Activated CD8-positive, alpha-beta T cell treated with anti-CD3 and anti-CD28 coated beads for 36 hours (primary cell): ENCODE measurements at places on chromosomes 11 and 22. TPM values are rescaled to one million over a fixed set of nuclear protein-coding genes. Genes with fewer than 3 reads are reported as not detected.
A peak's percentile ranks its signal among the peaks of the same experiment; 100 is the strongest.

GRCh38 chr11:26332572-26332915 is 614 bp downstream of the ANO3 start:
- DNase-seq = no peak

DNA sequence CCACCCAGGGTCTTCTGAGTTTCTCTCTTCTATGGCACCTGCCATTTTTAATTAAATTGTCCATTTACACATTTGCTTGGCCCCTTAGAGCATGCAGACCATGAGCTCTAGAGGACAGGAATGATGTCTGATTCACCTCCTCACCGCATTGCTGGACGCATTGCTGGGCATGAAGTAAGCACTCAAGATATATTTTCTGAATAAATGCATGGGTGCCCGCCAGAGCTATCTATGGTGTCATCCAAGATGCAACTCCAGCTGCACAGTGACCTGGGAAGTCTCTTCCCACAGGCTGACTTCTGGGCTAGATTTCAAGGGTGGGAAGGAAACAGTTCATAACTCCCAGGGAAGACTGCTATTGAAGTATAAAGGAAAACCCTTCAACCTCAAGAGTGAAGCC is 66.6 kb upstream of the ASPHD2 start:
- DNase-seq = no peak

DNA sequence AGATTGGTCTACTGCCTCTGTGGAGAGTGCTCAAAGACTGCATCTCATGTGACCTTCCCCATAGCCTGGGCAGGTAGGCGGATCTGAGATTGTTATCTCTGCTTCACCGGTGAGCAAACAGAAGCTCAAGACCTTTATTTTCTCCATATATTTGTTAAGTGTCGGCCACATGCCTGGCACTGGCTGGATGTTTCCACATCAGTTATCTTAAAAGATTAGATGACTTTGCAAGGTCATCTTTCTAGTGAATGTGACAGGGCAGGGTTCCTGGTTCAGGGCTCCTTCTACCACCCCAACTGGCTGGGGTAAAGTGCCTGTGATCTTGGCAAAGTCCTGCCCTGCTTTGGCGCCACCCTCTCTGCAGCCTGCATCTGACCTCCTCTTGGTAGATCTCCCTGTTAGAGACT is 125.0 kb downstream of the CCDC81 start:
- DNase-seq = no peak

DNA sequence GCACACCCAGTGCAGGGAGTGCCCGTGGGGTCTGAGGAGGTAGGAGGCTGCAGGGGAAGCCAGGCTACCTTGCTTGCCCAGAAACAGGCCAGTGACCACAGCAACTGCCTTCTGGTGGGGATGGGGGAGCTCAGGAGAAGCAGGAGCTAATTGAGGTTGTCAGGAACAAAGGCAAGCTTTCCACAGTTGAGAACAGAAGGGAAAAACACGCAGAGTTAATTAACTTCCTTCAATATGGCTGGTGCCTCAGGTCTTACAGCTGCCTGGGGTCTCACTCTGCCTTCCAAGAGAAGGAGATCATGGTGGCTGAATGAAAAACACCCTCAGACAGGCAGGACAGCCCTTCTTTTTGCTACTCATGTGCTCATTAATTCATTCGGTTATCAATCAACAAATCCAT is 127.9 kb upstream of the SYT13 start:
- DNase-seq = no peak

DNA sequence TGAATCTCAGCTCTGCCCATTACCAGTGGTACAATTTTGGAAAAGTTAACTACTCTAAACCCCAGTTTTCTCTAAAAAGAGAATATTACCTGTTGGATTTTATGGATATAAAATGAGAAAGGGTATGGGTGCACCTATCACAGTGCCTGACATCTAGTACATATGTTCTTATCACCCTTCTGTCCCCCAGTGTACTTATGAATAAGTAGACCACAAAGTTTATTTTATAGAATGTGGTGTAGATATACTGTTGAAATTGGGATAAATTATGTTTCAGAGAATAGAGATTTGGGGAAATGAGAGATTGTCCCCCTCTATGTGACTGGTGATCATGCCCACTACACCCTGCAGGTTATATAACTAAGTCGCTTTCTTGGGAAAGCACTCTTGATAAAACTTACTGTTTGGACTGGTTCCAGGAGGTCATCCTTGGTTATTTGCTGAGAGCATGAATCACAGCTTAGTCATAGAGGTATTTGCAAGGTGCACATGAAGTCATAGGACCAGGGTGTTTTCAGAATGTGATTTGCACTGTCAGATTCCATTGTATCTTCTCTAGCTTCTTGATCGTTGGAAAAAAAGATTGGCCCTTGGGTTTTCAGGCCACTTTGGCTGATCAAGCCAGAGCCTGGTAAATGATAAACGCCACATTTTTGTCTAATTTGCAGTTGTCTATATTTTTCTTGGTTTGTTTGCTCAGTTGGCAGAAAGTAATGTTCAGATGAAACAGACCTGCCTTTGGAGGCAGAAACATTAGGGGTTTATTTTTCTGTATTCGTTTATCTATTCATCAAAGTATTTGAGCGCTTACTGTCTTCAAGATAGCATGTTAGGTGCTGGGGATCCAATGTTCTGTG is 21.3 kb downstream of the STX3 start:
- DNase-seq = peak; percentile 3

DNA sequence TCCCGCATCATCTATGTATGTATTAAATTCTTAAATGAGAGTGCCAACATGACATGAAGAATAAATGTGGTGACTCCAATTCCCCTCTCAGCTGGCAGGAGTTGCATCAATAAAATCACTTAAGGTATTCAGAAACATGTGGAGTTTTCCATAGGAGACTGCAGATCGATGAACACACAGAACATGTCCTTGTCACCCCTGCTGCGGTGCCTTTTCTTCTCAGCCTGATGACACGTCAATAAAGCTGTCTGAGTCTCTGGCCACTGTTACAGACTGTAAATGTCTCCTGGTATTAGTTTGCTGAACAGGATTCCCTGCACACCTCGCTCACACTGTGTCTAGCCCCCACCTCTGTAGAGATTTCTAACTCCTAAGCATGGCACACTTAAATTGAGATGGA is 460.5 kb downstream of the LRRC4C start:
- DNase-seq = no peak

DNA sequence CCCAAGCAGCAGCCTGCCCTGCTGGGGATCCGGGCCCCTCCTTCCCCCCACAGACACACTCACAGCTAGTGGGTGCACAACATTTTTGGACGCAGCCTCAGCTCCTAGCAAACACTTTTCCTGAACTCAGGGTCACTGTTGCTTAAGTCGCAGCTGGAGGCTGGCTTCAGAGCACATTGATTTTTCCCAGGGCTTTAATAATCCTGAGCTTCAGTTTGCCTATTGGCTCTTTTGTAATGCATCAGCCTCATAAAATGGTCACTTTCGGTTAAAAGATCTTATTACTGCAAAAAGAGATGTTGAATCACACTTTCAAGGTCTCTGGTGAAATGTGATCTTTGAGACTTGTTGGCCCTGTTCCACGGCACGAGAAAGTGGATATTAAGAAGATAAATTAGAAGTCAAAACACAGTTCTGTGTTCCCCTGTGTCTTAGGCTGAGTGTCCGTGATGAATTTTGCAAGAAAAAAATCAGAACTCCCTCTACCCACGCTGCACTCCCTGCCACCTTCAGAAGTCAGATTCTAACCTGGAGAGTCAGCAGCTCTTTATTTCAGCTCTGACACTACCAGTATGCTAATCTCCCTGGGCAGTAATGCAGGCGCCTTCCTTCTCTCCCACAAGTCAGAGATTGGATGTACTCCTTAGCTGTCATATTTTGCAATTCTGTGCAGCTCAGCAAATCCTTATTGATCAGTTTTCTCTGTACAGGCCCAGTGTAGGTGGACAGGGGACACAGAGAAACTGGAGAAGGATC is 158.2 kb upstream of the E2F8 start:
- DNase-seq = no peak

GRCh38 chr11:64351136-64351631 is 7.8 kb upstream of the RPS6KA4 start:
- DNase-seq = no peak

GRCh38 chr22:22009661-22010060 is 27.1 kb upstream of the TOP3B start:
- no peak for DNase-seq

GRCh38 chr11:9688716-9689511 is 25.0 kb downstream of the SWAP70 start:
- peak; percentile 46 for DNase-seq

- no peak for DNase-seq
These were observed 13.1 kb upstream of the RPL3 start for GRCh38 chr22:39332441-39333064.

GRCh38 chr11:119592642-119593041 is 136.4 kb downstream of the NECTIN1 start:
- no peak for DNase-seq

GRCh38 chr11:109249597-109249996 is 172.4 kb upstream of the C11orf87 start:
- no peak for DNase-seq

DNA sequence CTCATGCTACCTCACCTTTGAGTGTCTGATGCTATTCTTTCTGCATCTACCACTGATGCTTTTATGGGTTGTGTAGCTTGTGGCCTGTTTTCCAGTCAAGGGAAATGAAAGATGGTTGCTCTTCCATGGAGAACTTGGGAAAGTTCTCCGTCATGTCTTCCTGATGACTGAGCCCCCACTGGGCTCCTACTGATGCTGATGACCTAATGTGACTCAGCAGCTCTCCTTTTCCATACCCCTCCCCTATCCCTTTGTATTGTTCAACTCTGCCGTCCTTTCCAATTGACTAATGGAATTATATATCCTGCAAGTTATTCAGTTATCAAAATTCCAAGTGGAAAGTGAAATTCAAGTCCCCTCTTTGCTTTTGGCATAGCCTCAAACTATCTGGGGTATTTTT is 44.7 kb downstream of the REXO2 start:
- DNase-seq = no peak

- no peak for DNase-seq
These were observed 86.7 kb upstream of the RASSF10 start for GRCh38 chr11:12922418-12922817.

- DNase-seq = no peak
These were observed 409.6 kb downstream of the GUCY1A2 start for GRCh38 chr11:106608677-106609076.

- DNase-seq = no peak
These were observed 4.5 kb upstream of the TBX10 start for GRCh38 chr11:67644042-67644441.

The DGCR6 gene
- total RNA-seq = 0.88 TPM

The SLC37A2 gene
- total RNA-seq = 0.70 TPM

The KLHL35 gene
- total RNA-seq = 0.16 TPM

The PKDREJ gene
- total RNA-seq = not detected

The DEUP1 gene
- total RNA-seq = not detected

The RBFOX2 gene
- 3.3 TPM for total RNA-seq
